Activated T-helper 1 cell treated with Interleukin-2 at 50 U/mL for 16 hours (primary cell): ENCODE measurements at places on chromosomes 2 and 18.

DNA sequence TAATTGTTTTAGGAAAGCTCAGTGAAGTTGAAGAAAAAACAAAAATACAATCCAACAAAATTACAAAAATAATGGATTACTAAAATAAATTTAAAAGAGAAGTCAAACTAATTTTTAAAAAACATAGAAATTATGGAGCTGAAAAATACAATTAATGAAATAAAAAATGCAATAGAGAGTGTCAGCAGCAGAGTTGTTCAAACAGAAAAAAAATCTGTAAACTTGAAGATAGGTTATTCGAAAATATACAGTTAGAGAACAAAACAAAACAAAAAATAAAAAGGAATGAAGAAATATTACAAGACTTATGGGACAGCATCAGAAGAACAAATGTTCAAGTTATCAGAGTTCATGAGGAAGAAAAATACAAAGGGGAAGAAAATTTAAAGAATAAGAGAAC is 114.7 kb downstream of the GULP1 start:
- DNase-seq = no peak

DNA sequence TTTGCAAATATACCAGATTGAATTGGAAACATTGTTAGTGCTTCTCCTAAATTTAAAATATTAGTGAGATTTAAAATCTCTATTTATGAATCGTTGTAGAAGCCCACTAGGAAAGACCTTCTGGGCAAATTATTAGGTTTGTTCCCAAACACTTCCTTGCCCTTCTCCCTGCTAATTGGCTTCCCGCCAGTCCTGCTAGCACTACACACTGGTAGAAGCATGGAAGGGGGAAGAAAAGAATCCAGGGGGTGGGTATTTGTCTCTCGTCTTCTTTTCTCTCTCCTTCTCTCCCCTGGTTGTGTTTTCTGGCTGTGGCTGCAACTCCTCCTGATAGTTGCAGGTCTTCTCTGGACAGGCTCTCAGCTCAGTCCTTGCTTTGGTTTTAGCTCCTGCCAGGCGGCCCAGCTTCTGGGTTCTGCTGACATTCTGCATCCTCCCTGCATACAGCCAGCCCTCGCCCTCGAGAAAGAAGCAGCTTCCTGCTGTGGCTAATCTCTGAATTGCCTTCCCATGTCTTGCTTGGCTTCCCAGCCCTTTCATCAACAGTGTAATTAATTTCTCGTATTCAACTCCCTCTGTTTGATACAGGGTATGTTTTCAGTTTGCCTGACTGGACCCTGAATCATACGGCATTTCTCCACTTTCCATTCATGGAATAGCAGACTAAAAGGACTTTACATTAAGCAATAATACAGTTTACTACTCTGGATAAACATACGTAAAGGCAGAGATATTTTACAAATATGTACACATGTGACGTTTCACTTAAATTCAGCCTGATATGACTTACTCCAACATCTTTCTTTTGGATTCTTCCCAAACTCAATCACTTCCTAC is 6.9 kb upstream of the PARD3B start:
- no peak for DNase-seq

DNA sequence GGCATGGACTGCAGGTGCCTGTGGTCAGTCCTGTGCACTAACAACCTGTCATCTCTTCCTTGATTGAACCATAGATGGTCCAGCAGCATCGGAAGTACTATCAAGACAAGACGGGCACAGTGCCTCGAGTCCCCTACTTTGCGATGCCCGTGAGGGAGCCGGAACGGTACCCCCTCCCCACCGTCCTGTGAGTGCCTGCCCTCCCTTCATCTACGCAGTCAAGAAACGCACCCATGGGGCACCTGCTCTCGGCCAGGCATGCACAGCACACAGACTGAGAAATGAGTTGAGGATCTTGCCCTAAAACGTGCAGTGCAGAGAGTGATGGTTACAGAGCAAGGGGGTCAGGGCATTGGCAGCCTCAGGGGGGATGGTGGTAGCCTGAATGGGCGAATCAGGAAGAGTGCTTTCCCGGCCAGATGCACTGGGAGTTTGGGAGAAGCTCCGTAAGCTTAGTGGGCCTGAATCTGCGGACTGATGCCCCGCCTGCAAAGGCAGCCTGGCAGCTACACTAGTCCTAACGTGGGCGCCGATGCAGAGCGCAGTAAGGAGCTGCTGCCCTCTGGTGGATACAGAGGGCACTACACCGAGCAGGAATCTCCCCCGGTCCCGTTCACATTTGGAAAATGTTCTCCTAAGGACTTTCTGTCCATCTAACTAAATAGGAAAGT is 63.6 kb downstream of the CIB4 start:
- DNase-seq = peak; percentile 20

- no peak for DNase-seq
Measured at GRCh38 chr2:27832396-27832795, 57.8 kb downstream of the RBKS start.

DNA sequence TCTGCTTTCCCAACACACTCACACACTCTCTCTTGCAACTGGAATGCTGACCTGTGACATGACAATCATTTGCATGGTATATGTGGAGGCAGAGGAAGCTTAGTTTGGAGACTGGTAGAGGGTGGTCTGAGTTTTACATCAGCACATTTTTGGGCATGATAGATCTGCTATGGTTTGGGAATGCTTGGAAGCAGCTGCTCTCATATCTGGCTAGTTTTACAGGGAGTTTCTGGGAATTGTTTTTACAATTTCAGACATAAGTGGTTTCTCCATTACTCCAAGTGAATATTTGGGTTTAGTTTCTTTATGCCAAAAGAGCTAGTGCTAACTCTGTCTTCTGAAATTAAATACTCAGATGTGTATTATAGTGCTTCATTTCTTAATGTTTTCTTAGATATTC is 977.6 kb downstream of the SUCLG1 start:
- DNase-seq = no peak

GRCh38 chr2:236753606-236754270 is 184.1 kb downstream of the ACKR3 start:
- DNase-seq = no peak

DNA sequence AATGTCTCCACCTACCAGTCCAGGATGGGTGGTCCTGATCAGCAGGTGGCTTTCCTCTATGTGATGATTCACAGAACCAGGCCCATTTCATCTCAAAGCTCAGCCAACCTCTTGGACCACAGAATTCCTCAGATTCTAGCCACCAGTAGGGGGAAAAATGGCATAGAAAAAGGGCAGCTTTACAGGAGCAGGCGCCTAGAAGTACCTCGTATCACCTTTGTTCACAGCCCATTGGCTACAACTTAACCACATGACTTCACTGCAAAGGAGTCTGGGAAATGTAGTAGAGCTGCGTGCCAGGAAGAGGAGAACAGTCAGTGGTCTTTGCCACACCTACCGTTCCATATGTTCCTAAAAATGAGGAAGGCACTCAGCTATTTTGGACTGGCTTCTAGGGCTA is 62.8 kb upstream of the DTNA start:
- no peak for DNase-seq

GRCh38 chr2:208493186-208493585 is 86.6 kb downstream of the PTH2R start:
- DNase-seq = no peak

GRCh38 chr2:47264686-47265085 is 109.6 kb upstream of the STPG4 start:
- DNase-seq = no peak

DNA sequence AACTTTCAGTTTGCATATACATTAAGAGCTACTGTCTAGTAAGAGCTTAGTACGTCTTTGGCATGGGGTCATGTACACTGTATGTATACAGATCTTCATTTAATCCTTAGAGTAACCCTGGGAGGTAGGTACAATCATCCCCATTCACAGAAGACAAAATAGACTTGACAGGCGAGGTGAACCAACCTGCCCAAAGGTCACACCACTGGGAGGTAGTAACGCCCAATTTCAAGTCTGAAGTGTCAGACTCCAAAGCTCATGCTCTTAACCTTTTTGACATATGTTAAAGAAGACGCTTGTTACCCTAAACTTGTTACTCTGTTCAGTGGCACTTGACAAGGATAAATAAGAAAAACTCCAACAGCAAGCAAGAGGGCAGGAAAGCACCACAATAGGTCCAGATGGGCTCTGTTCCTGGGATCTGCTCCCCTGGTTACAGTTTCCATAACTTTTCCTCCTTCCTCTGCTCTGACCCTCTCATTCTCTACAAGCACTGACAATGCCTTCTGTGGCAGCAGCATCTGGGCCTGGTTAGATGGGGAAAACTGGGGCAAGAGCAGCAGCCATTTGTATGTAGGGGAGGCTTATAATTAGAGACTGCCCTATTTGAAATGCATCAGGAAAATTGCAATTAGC is 64.7 kb upstream of the SERTAD2 start:
- no peak for DNase-seq

GRCh38 chr2:33116799-33117198 is 170.0 kb downstream of the LTBP1 start:
- no peak for DNase-seq

GRCh38 chr2:140199312-140199711 is 1419.1 kb upstream of the NXPH2 start:
- no peak for DNase-seq

- DNase-seq = no peak
Measured at GRCh38 chr2:225637259-225637658, 237.7 kb downstream of the NYAP2 start.

- DNase-seq = no peak
Measured at GRCh38 chr2:216822470-216822869, 37.4 kb downstream of the TNP1 start.

GRCh38 chr2:8418721-8419120 is 263.1 kb upstream of the ID2 start:
- no peak for DNase-seq
